ENCODE measurements at places on chromosomes 2 and 18. TPM values are rescaled to one million over a fixed set of nuclear protein-coding genes. Genes with fewer than 3 reads are reported as not detected.

ANKRD30B gene
- not detected for total RNA-seq

BCL2 gene
- total RNA-seq: 269 TPM

- no peak for ATAC-seq
Measured at GRCh38 chr18:12470382-12471075, 62.8 kb downstream of the PRELID3A start.

DNA sequence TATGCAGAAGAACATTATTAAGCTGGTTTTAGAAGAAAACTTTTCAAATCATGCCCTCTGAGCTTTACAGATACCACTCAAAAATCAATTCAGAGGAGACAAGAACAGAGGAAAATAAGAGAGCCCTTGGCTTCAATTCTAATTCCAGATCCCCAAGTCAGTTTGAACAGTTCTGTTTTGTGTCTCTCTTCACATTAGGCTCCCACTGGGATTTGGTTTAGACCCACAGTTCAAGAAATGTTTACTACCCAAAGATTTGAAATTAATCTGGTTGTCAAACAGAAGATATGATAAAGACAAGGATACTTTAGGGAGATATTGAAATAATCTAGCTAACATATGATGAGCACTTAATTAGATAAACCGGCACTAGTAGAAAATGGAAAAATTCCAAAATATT, 329.5 kb downstream of the RAD51AP2 start:
- no peak for ATAC-seq

- no peak for ATAC-seq
Measured at GRCh38 chr2:135378591-135378990, 152.4 kb downstream of the ZRANB3 start.

- no peak for ATAC-seq
Measured at GRCh38 chr2:214515111-214515510, 104.3 kb downstream of the VWC2L start.

DNA sequence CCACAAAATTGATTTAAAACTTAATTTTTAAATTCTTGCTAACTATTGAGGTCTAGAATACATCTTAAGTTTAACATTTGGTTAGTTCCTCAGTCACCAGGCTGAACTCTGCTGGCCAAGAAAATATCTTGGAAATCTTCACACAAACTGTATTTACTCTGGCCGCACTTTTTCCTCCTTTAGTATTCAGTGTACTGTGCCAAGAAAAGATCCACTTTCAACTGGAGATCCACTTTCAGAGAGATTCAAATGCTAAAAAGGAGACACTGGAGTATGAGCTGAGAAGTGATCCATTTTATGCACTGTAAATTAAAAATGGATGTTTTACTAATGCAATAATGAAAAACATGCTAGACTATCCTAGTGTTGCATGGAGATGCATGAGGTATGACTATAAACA, 98.1 kb downstream of the ANTXR1 start:
- no peak for ATAC-seq

GRCh38 chr18:25016181-25016580, 335.8 kb downstream of the ZNF521 start:
- no peak for ATAC-seq

GRCh38 chr2:128162266-128162665, 71.3 kb downstream of the UGGT1 start:
- no peak for ATAC-seq

DNA sequence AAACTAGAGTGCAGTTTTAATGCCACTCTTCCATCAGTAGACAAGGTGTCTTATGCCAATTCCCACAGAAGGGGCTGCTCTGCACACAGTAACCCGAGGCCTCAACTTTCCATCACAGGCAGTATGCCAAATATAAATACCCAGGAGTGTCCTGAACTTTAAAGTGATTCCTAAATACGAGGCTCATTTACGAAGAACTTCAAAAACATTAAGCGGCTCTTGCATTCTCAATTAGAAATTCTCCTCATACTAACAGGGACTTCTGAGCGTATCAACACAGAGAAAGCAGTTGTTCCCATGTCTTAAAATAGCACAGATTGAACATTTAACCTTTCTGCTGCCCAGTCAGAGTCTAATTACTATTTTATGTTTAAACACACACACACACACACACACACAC, 638.6 kb downstream of the ERBB4 start:
- no peak for ATAC-seq

DNA sequence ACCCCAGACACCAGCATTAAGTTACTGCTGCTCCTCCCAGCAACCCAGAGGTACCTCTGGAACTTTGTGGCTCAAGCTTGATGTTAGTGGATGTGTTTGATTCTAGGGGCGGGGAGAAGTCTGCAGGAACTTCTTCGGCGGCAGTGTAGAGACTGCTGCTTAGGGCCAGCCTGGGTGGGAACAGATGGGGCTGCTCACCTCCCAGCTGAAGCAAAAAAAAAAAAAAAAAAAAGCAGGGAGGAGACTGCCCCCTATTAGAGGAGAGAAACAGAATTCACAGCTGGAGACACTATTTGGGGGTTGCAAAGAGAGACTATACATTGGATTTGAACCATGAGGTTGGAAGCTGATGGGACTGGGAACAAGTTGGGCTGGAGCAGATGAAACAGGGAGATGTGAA, 28.6 kb upstream of the FAM136A start:
- ATAC-seq: no peak

DNA sequence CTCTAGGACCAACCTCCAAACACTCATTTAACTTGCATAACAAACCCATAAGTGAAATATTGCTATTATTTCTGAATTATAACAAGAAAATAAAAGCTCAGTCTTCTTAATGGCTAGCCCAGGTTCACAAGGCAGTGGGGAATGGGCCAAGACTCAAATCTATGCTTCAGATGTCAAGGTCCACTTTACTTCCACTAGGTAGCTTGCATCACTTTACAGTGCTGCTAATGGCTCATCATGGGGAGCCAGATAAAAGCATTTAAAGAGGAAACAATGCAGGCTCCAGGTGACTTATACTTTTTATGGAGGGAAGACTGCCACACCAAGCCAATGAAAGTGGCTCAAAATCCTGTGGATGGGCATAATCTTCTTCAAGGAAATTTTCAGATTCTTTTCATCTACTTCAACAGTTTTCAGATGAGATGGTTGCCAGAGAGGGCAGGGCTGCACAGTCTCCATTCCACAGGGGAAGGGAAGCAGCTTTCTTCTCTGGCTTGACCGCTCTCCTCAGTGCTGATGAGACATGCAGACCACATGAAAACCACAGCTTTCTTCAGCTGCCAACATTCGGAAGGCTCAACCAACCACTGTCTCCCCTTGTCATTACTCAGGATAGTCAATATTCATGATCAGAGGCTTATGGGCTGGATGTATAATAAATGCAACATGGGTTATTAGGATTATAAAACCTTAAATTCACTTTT, 361.9 kb upstream of the MEX3C start:
- no peak for ATAC-seq

- ATAC-seq: no peak
Measured at GRCh38 chr2:138601458-138602165, 100.0 kb downstream of the SPOPL start.

GRCh38 chr2:20431772-20432171, 15.1 kb upstream of the RHOB start:
- no peak for ATAC-seq

DNA sequence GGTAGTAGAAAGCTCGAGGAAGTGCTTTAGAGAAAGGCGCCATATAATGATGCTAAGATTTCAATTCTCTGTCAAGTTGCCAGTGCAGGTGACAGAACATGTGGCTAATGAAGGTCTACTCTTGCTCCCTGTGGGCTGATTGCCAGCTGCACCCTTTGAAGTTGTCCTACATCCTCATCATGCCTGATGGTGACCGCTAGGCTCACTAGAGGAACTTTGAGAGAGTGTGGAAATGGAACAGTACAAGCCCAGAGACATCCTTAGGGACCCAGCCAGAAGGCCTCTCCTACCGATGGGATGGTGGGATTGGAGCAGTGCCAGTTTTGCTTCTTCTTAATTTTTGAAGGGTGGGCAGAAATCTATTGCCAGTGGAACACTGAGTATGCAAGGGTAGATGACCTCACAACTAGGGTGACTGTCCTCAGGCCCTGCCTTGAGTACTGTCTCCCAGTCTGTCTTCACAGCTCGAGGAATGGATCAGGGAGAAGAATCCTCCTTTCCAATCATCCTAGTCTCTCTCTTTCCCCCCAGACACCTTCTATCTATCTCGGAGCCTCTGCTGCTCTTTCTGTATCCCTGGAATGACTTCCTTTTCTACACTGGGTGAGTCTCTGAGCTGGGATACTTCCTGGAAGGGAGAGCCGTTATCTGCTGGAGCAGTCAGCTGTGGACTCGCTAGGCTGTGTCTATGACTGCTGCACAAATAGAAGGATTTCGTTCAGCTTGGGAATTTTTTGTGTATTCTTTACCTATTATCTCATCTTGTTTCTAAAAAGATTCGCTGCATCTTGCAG, 33.5 kb downstream of the LGALSL start:
- no peak for ATAC-seq

DNA sequence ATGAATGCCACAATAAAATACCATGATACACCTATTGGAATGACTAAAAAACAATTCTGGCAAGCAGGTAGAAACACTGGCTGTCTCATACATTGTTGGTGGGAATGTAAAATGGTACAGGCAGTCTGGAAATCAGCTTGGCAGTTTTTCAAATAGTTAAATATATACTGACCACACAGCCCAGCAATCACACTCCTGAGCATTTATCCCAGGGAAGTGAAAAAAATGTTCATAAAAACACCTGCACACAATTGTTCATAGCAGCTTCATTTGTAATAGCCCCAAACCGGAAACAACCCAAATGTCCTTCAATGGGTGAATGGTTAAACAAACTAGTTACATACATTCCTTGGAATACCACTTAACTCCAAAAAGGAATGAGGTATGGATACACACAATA, 137.2 kb downstream of the TFCP2L1 start:
- no peak for ATAC-seq

DNA sequence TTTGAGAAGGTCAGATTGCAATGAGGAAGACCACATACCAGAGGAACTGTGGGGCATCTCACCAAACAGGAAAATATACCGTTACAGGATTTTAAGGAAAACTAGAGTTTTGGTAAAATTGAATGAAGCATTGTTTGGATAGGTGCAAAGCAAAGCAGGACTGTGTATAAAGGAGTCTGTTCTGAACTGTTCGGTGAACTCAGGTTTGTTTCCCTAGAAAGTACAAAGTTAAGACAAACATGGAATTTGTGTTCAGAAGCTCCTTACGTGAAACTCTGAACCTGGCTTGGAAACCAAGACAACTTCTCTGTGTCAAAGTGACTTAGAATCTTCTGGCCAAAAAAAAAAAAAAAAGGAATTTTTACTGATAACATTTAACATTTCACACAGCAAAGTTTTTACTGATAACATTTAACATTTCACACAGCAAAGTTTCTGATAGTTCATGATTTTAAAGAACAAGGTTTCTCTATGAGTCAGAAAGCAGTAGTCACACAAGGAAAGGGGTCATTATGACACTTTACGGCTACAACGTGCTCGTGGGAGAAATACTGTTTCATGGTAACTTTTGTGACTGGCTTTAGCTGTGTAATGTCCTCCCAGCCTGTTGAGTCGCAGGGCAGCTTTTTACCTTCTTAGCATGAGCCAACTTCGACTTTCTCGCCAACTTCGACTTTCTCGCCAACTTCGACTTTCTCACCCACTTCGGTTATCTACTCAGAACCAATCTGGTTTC, 21.2 kb upstream of the TET3 start:
- ATAC-seq: peak; percentile 98

DNA sequence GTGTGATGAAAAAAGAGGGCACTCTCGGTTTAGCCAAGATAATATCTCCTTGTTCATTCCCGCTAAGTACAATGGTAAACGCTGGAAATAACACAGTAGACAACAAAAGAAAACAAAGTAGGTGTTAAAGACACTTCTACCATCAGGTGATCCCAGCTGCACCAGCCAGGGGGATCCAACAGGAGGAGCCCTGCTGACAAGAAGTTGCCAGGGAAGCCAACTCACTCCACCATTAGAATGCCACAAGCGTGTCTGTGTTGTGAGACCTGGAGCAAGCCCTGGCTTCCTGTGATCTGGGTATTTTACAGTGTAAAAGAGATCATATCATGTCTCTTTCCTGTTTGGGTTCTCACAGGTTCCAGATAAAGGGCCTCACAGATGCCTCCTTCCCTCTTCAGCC, 117.0 kb downstream of the GRB14 start:
- no peak for ATAC-seq
